ENCODE measurements at places on chromosomes 16 and 17. TPM values are rescaled to one million over a fixed set of nuclear protein-coding genes. Genes with fewer than 3 reads are reported as not detected.

ZFHX3 gene
- total RNA-seq, result 11.5 TPM

DPEP3 gene
- not detected for total RNA-seq

SBK1 gene
- 1.8 TPM for total RNA-seq

IL21R gene
- 0.10 TPM for total RNA-seq

DNA sequence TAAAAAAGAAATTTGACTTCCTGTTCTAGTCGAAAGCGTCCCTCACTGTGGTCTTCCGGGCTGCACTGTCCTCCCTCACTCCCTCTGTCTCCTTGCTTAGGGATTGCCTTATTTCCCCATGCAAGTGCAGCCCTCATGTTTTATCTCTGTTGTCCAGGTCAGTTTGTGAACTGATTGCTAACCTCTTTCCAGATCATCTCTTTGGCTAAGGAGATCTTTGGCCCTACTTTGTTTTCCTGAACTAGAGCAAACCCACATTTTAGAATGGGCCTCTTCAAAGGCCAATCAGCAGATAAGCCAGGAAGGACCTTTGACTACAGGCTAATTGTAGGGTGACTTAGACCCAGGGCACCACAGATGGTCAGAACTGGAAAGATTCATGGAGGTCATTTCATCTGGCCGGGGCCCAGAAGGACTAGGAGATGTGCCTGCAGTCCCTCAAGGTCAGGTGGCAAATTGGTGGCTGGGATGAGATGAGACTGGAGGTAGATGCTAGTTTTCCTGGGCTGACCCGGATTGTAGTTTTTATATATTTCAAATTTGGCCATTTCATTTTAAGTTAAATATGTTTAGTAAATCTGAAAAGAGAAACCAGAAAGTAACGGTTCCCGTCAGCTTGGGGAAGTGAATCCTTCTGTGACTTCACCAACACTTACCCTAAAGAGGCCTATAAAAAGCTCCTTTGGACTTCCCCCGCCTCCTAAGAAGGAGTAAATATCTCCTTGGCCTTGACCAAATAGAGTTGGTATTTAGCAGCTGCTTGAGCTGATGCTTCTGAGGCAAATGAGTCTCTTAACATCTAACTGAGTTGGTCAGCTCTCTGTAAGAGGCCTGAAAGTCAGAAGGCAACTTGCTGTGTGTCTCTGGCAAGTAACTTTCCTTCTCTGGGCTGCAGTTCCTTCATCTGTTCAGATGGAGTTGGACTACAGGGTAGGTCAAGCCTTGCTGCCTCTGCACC is 6.2 kb upstream of the SLC25A19 start:
- H3K27me3 ChIP-seq, result no peaks in the 10 kb centered on the region
- H3K27ac ChIP-seq, result peak overlapping the region; percentile 9
- H3K4me1 ChIP-seq, result no peaks in the 10 kb centered on the region
- DNase-seq, result no peak

GRCh38 chr16:4075534-4075933 is 40.7 kb downstream of the ADCY9 start:
- H3K27ac ChIP-seq, result no peak overlapping the region
- DNase-seq, result no peak
- H3K27me3 ChIP-seq, result no peaks in the 10 kb centered on the region

DNA sequence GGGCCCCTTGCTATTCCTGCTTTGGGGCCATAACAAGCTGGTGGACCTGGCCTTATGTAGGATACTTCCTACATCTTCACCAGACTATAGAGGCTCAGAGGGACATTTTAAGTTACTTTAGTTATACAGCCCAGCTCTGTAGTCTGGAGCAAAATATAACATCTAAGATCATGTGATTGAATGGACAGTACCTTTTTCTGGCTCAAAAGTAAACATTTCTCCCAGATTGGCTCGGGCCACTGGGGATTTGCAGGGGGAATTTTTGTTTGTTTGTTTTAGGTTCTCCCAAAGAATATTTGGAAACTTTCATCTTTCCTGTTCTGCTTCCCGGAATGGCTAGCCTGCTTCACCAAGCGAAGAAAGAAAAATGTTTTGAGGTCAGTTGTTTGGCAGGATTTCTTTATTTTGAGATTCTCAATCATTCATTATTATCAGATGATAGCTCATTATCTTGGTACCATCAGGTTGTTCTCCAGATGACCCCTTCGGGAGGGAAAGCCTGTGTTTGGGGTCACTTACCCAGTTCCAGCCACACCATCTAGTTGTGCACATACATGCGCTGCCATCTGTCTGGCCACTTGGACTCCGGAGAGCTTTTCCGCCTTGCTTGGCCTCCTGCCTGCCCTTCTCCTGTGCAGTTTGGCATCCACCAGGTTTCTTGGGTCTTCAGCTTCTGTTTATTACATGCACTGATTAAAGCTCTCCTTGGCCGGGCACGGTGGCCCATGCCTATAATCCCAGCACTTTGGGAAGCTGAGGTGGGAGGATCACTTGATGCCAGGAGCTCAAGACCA is 17.2 kb downstream of the IQCK start:
- no peak overlapping the region for H3K27ac ChIP-seq
- H3K27me3 ChIP-seq, result no peaks in the 10 kb centered on the region
- H3K36me3 ChIP-seq, result no peaks in the 10 kb centered on the region

GRCh38 chr17:63308272-63308671 is 137.8 kb downstream of the CYB561 start:
- H3K4me3 ChIP-seq, result no peak overlapping the region
- H3K27me3 ChIP-seq, result no peaks in the 10 kb centered on the region
- DNase-seq, result no peak
- H3K36me3 ChIP-seq, result no peaks in the 10 kb centered on the region
- no peaks in the 10 kb centered on the region for H3K4me1 ChIP-seq
- no peak overlapping the region for H3K27ac ChIP-seq

- H3K4me1 ChIP-seq, result peaks cover 65% of the 10 kb centered on the region
- H3K4me3 ChIP-seq, result no peak overlapping the region
Measured at GRCh38 chr16:70421014-70421413, 17.9 kb downstream of the ST3GAL2 start.

GRCh38 chr17:66720027-66720426 is 114.9 kb upstream of the CACNG5 start:
- H3K36me3 ChIP-seq, result no peaks in the 10 kb centered on the region
- no peaks in the 10 kb centered on the region for H3K27me3 ChIP-seq
- H3K27ac ChIP-seq, result no peak overlapping the region
- H3K4me1 ChIP-seq, result peaks cover 7% of the 10 kb centered on the region

- H3K4me3 ChIP-seq, result no peak overlapping the region
- no peaks in the 10 kb centered on the region for H3K36me3 ChIP-seq
- no peak for DNase-seq
Measured at GRCh38 chr16:24745791-24746190, 16.3 kb downstream of the TNRC6A start.

- H3K4me1 ChIP-seq, result peaks cover 8% of the 10 kb centered on the region
- H3K36me3 ChIP-seq, result no peaks in the 10 kb centered on the region
- peak overlapping the region; percentile 60 for H3K4me3 ChIP-seq
Measured at GRCh38 chr16:57283214-57283958, 1.1 kb downstream of the PLLP start.

GRCh38 chr17:40499551-40500189 is 1.8 kb downstream of the TNS4 start:
- no peaks in the 10 kb centered on the region for H3K27me3 ChIP-seq
- no peaks in the 10 kb centered on the region for H3K36me3 ChIP-seq
- peaks cover 11% of the 10 kb centered on the region for H3K4me1 ChIP-seq
- peak; percentile 87 for DNase-seq
- no peak overlapping the region for H3K27ac ChIP-seq

Measured in hepatocyte (in vitro differentiated cells).